Posterior cingulate gyrus (tissue), 11 donors: ENCODE measurements at places on chromosomes 16 and 17.

DNA sequence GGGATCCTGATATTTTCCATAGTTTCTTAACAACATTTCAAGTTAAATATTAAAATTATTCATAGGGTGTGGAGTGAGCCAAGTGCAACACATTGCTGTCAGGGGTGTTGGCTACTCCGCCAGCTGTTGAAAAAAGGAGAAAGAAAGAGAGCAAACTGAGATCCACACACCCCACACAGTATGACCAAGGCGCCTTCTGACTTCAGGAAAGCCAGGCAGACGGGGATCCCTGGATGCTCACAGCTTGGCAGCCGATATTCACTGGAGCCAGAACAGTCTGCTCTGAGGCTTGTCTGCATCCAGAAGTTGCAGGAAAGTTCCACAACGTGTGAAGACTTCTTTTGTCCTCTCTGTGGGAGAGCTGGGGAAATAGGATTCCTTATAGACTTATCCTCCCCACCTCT lies 9.3 kb downstream of the CHD9NB start:
- peak; percentile 17 for DNase-seq

GRCh38 chr16:82835487-82836155 lies 208.9 kb downstream of the CDH13 start:
- no peak for DNase-seq

GRCh38 chr16:8718851-8719680 lies 44.6 kb downstream of the ABAT start:
- DNase-seq = no peak

GRCh38 chr16:15648135-15648730 lies 1.8 kb upstream of the NDE1 start:
- DNase-seq = no peak

DNA sequence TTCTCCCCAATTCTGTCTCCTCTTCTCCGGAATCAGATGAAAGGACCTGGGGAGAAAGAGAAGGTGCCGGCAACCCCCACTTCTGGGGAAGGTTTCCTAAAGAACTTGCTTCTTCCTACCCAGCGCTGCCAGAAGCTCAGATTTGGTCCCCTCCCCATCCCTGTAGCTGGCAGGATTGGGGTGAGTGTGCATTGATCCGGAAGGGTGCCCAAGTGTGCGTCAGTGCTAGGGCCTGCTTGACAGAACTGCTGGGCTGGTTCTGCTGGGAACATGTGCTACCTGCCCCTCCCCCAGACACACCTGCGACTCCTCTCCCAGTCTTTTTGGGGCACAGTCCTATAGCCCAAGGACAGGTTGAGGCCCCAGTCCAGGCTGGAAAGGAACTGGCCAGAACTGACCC lies 3.3 kb downstream of the ARL4D start:
- no peak for DNase-seq

- DNase-seq = no peak
These were observed 99.5 kb upstream of the AXIN2 start for GRCh38 chr17:65660947-65661346.

- DNase-seq = no peak
These were observed 32.8 kb downstream of the RNF157 start for GRCh38 chr17:76207275-76208059.

GRCh38 chr16:29811896-29812665 lies at the start of gene PRRT2:
PRRT2 (plus strand) TSS chr16:29812193; CDS start chr16:29813055, 862 bp downstream.
- peak; percentile 84 for DNase-seq

DNA sequence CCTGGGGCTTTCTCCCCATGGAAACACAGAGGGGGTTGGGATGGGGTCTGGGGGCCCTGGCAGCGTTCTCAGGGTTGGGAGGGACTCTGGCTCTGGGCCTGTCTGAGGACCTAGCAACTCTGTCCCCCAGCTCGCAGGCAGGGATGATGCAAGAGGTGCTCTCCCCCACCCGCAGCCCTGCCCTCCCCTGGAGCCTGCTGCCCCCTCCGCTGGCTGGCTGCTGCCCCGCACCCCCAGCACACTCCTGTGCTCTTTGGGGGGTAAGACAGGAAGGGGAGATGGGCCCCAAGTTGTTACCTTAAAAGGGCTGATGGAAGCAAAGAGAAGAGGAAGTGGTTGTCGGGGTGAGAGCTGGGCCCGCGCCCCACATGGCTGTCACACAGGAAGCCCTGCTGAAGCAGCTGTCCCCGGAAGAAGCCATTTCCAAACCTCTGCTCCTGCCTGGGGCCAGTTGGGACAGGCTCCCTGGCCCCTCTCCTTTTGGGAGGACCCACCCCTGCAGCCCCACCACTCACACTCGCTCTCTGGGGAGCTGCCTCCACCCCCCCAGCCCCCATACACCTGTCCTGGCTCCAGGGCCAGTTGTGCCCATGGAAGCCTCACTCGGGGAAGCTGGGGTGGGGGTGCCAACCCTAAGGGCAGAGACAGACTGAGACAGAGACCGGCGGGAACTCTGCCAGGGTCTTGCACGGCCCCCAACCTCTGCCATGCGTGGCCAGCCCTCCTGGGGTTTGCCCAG lies 2.5 kb downstream of the CORO1A start:
- no peak for DNase-seq
